COR-L47 (cell line): ENCODE measurements at places on chromosomes 4 and X.

DNA sequence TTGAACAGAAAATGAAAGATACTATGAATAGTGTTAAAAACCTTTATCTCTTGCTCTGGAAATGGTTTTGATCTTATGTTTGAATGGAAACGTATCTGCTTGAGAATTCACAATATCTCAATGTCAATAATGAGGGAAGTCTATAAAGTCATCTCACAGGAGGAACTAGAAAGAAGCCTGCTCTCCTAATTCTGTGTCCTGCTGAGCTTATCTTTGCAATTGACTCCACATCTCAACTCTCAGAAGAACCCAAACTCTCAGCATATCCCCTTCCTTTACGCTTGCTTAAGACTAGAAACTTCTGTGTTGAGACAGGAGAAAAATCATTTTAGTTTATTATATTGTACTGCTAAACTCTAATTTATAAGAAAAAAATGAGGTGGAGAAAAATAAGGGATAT, 8.3 kb upstream of the PF4V1 start:
- DNase-seq, result no peak

DNA sequence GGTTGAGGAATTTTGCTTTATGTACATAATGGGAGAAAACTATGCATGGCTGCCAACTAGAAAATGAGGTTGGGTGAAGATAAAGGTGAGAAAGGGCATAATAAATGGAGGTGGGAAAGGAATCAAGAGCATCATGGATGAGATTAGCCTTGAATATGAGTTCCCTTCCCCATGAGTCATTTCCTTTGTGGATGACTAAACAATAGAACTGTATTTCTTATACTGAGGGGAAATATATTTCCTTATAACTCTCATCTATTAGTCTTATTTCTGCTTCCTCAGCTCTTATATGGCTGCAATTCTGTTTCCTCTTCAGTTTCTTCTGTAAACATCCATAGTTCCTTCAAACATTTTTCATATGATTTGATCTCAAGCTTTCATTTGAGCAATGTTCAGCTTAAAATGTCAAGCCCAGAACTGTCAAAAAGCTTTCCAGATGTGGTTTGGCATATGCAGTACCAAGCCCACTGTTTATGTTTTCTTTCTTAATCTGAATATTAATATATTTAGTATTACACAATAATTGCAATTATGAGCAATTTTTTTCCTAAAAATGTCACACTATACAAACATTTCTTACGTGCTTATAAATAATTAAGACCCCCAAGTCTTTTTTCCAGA, 100.7 kb upstream of the GRPR start:
- DNase-seq, result no peak

DNA sequence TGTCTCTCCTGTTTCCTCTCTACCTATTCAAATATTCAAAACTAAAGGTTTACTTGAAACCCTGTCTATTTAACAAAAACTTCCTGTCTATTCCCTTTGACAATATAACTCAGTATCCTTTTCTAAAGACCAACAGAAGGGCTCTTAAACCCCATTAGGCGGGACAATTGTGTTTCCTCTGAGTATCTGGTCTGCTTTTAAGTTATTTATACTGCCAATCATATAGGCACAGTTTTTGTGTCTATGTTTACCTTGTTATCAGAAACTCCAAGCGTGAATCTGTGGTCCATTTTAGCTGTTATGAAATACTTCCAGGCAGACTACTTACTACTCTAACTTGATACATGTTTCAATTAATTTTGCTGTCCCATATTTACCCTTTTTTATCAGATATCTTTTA, 350.0 kb upstream of the CTSO start:
- peak; percentile 16 for DNase-seq

GRCh38 chr4:185383451-185383850, 12.3 kb downstream of the LRP2BP start:
- no peak for DNase-seq

DNA sequence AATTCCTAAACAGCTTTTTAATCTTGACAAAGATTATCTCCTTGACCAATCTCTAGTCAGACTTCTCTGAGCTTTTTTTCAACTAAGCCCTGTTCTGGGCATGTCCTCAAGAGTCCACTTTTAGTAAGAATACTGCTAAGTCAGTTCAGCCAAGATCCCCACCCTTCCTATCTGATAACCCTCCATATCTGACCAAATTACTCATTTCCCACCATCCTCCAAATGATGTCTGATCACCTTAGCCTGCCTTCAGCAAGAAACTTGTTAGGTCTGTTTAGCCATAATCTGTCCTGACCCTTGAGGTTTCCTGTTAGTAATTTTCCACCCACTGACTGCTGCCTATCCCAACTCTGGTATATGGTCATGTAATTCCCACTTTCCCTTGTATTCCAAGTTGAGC, 65.2 kb downstream of the FAM13A start:
- no peak for DNase-seq

DNA sequence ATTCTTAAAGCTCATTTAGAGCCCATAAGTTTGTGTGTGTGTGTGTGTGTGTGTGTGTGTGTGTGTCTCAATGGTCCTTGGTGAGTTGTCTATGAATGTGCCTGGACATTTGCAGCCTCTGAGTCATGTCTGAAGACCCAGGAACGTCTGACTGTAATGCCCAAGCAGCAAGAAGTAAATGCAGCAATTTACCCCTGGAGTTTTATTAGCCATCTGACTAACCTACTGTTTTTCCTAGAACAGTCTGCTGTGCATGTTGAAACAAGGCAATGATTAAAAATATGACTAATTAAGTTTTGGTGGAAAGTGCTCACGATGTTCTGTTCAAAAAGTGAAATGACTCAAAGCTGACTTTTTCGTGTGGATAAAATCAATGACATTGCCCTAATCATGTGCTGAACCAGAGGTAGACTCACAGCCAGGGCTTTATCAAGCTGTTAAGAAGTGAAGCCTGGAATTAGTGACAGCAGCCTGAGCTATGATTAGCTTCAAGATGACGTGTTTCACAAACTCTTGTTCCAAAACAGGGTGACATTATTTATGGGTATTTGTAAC, 201.6 kb downstream of the CPE start:
- no peak for DNase-seq

DNA sequence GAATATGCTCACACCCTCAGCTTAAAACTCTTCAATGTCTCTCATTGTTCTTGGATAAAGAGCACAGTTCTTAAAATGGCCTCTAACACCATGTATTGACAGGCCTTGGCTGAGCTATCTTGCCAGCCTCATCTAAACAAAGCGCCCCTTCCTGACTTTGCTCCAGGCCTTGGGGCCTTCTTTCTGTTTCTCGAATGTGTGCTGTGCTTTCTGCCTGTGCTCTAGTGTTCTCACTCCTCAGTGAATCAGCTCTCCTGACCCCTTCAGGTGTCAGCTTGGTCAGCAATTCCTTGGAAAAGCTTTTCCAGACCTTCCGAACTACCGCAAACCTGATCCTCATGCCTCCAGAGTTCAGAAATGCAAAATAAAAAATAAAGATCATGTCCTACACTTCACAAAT, 346.3 kb upstream of the FSTL5 start:
- no peak for DNase-seq

- DNase-seq, result no peak
Observed at GRCh38 chr4:174086829-174087799, 196.4 kb downstream of the FBXO8 start.

- DNase-seq, result no peak
Observed at GRCh38 chr4:17103231-17103630, 204.8 kb upstream of the LDB2 start.

- no peak for DNase-seq
Observed at GRCh38 chr4:40710484-40711254, 39.1 kb upstream of the NSUN7 start.

DNA sequence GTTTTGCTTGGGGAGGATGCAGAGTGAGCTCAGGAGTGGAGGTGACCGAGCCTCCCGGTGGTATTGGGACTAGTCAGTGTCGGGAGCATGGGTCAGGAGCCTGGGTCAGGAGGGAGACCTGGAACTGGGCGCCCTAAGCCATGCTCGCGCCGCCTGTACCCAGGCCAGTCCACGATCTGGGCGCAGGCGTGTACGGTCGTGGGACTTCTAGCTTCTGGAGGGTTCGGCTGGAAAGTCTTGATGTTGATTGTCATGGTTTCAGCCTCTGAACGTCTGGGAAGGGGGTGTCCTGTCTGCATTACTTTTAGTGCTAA, 244 bp downstream of the EIF2S3 start:
- no peak for DNase-seq

DNA sequence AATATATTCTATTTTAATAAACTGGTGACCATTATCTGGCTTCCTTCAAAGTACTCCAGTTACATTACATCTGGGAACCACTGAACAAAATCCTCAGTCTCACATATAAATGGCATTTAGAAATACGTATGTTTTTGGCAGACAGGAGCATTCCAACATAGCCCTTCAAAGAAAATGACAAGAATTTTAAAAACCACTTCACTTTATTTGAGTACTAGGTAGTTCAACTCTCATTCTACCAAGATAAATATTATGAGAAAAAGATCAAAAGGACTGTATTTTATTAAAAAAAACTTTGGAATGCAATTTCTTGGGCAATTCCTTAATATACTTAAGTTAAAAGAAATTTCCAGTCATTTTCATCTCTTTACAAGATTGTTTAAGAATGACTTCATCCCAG, 17.6 kb downstream of the TNIP3 start:
- no peak for DNase-seq

DNA sequence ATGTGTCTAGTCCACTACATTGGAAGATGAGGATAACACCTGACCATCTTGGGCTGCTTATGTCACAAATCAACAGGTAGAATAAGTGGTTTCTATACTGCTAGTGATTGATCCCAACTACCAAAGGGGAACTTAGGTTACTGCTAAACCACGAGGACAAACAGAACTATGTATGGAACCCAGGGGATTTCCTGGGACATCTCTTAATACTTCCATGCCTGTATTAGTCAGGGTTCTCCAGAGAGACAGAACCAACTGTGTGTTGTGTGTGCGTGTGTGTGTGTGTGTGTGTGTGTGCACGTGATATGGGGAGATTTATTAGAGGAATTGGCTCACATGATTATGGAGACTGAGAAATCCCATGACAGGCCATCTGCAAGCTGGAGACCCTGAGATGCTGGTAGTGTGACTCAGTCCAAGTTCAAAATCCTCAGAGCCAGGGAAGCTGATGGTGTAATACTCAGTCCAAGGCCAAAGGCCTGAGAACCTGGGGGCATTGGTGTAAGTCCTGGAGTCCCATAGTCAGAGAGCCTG, 16.2 kb upstream of the AFF1 start:
- DNase-seq, result no peak

- DNase-seq, result no peak
Observed at GRCh38 chrX:119759248-119759766, 919 bp downstream of the SOWAHD start.

DNA sequence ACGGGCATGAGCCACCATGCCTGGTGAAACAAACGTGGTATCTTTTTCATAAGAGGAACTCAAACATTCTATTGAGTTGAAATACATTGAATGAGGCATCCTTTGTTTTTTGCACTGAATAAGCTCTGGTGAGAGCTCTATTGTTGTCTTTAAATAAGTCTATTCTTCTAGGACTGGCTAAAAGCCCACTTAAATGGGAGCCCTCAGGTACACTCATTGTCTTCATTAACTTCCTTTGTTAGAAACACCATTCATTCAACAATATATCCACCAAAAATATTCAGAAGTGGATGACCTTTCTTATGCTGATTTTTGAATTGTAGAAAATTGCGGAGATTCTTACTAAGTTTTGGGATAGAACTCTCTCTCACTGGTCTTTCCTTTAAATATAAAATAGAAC, 568.0 kb downstream of the IL1RAPL1 start:
- peak; percentile 63 for DNase-seq

DNA sequence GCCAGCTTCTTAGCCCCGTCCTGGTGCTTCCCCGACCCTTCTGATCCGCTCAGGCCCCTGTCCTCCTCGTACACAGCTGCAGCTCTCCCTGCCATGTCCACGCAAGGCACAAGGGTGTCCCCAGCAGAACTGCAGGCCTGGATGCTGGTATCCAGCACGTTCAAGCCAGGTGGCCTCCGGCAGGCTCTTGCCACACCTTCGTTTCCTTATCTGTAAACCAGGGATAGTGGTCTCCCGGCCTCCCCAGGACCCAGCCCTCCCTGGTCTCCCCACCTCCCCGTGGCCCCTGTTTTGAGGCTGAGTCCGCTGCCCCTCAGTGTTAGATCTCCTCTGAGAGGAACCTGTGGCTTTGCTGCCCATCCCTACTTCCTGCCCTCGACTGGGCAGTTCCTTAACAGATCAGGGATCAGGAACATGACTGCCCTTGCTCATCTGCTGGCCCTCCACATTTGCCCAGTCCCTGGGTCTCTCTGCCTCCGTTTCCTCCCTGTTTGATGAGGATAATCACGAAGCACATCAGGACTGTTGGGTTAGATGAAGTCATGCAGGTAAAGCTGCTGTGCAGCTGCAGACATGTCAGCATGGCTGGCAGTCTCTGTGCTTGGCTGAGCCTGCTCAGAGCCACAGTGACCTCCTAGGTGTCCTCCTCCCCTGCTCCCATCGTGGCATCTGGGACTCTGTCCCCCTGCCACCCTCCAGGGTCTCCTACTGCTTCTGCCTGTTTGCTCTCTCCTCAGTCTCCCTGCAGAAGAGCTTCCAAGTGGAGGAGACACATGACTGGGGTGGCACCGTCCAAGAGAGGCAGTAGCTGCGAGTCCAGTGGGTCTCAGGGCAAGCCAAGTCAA, 32.9 kb downstream of the PIGG start:
- DNase-seq, result no peak

DNA sequence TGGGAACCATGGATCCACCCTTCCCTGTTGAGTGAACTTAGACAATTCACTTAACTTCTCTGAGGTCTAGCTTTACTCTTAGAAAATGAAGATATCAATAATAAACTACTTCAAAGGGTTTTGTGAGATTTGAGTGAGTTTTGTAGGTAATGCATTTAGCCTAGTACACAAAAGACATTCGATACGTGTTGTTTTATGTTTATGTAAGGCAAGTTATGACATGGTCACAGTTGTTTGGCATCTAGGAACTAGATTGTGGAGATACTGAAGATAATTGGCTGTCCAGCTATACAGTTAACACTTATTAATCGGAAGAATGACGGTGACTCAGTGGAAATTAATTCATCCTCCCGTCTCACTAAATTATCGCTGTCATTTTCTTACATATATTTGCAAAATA, 1781.1 kb upstream of the TENM3 start:
- no peak for DNase-seq

- no peak for DNase-seq
Observed at GRCh38 chrX:96403446-96403845, 281.2 kb upstream of the DIAPH2 start.

DNA sequence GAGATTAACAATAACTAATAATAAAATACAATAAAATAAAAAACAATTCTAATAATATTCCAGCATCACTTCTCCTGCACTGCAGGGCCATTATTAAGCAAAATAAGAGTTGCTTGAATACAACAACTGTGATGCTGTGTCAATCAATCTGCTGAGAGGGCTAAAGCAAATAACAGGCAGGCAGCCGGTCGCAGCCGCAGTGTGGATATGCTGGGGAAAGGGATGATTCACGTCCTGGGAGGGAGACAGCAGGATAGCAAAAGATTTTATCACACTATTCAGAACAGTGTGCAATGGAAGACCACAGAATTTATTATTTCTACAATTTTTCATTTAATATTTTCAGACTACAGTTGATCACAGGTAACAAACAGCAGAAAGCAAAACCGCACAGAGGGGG, 76.5 kb upstream of the SMARCAD1 start:
- DNase-seq, result no peak
